AG08396 (cell line): ENCODE measurements at places on chromosomes 2 and 18.

- DNase-seq, result no peak
Observed at GRCh38 chr2:101623031-101623521, 74.4 kb upstream of the MAP4K4 start.

DNA sequence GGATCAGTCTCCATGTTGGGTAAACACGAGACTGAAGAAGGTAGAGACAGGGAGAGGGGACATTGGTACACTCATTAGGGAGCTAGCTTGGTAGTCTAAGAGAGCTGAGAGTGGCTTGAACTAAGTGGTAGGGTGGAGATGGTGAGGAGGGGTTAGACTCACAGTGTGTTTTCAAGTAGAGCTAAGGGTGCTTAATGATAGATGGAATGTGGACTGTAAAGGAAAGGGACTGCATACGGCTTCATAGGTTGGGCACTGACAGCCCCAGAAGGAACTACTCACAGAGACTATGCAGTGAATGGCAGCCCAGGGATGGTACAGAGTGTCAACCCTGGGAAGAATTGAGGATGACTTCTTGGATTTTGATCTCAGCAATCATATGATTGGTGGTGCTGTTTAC lies 178.1 kb downstream of the CCDC85A start:
- no peak for DNase-seq

- no peak for DNase-seq
Observed at GRCh38 chr18:76720683-76721082, 101.7 kb upstream of the ZNF236 start.

GRCh38 chr2:157761520-157761919 lies 114.6 kb downstream of the ACVR1 start:
- DNase-seq, result peak; percentile 11

DNA sequence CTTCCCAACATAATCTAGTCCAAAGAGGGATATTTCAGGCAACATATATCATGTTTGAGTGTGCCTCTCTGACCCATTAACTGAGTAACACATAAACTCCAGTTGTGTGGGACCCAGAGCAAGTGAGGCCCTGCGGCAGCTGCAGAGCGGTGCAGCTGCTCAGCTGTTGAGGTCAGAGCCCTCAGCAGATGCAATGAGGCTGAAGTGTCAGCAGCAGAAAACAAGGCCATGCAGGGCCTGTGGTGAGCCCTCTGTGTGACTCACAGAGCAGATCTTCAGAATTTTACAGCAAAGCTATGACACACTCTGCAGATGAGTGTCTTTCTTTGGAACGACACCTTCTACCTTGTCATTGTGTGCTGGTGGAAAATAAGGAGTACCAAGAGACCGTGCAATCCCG lies 168.5 kb downstream of the CBLN2 start:
- peak; percentile 66 for DNase-seq

GRCh38 chr2:2015646-2016045 lies 271.3 kb upstream of the PXDN start:
- DNase-seq, result no peak

DNA sequence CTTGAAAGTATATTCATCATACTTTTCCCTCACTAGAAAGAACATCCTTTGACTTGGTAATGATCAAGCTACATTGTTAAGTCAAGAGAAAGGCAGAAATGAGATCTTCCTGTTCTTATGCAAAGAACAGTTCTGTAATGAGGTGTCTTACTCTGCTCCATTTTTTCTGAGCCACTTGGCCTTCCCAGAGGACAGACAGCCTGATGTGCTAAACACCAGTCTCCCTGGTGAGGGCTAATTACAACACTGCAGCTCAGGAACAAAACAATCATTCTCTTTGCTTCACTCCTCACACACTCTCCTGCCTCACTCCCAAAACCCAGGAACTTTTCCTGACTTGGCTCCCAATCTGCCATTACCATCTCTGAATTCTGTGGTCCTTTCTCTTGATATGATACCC lies 25.6 kb downstream of the TACR1 start:
- DNase-seq, result no peak

GRCh38 chr2:36438449-36438977 lies 82.9 kb downstream of the CRIM1 start:
- peak; percentile 78 for DNase-seq

- DNase-seq, result no peak
Observed at GRCh38 chr2:118834440-118834810, 13.0 kb downstream of the EN1 start.

DNA sequence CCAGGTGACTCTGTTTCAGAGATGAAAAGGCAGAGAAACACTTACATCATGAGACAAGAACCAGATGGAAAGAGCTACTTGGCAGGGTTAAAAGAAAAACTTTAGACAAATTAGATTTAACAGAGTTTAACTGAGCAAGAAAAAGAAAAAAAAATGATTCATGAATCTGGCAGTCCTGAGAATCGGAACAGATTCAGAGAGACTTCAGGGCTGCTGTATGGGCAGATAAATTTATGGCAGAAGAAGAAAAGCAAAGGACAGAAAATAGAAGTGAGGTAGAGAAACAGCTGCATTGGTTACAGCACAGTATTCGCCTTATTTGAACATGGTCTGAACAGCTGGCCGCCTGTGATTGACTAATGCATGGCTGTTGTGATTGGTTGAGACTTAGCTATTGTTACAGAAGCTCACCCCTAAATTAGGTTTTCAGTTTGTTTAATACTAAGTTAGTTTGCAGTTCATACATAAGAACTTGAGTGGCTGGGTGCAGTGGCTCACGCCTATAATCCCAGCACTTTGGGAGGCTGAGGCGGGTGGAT lies 43.0 kb upstream of the RHOB start:
- no peak for DNase-seq

GRCh38 chr2:199910338-199911051 lies 598 bp upstream of the C2orf69 start:
- DNase-seq, result no peak

DNA sequence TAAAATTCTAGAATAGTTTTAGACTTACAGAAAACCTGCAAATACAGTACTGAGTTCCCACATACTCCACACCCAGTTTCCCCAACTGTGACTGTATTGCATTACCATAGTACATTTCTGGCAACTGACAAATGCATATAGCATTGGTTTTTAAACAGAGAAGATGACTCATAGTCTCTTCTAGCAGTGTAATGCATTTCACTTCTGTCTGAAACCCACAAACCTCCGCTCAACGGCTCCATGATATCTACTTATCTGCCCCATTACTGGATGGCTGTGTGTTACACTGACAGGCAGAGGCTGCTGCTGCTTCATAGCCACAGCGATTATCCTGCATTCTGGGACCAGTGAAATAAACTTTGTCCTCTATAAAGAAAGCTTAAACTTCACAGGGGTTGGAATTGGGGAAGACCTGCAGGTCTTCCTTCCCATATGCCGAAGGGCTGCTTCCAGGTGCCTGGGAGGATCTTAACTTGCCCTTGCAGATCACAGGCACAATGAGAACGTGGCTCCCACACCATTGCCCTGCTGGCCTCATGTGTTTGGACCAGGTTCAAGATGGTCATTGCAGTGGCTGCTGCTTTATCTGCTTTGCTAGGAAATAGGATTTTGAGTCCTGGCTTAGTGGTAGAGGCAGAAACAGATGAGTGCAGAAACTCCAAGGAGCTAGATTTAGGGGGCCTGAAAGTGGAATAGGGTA lies 742.6 kb upstream of the HS6ST1 start:
- no peak for DNase-seq
